Retina (tissue), 1 donor: ENCODE measurements at places on chromosomes 5 and 9.

GRCh38 chr9:109792951-109793546 is 13.1 kb downstream of the PALM2AKAP2 start:
- no peak for DNase-seq

GRCh38 chr5:57411982-57412381 is 70.6 kb downstream of the ACTBL2 start:
- DNase-seq, result no peak

GRCh38 chr9:112819635-112820496 is 69.3 kb downstream of the SNX30 start:
- peak; percentile 53 for DNase-seq

- DNase-seq, result no peak
Measured at GRCh38 chr9:120839146-120839545, 3.6 kb downstream of the PSMD5 start.

- DNase-seq, result no peak
Measured at GRCh38 chr9:137789295-137789895, 88.2 kb upstream of the CACNA1B start.

DNA sequence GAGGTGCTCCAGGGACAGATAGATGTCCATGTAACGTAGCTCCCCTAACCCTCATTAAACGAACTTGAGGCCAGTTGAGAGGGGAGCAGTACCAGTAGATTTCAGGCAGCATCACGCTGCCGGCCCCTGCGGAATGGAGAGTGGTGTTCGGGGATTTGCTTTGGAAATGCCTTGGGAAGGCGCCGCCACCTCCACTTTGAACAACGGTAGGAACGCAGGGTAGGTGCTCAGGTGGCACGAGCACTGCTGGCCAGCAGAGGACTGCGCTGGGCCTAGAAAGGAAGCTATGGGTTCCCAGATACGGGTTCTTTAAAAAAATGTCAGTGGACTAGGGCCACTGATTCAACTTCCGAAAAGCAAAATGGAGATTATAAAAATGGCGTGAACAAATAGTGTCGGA is 271.8 kb downstream of the FANCC start:
- no peak for DNase-seq

DNA sequence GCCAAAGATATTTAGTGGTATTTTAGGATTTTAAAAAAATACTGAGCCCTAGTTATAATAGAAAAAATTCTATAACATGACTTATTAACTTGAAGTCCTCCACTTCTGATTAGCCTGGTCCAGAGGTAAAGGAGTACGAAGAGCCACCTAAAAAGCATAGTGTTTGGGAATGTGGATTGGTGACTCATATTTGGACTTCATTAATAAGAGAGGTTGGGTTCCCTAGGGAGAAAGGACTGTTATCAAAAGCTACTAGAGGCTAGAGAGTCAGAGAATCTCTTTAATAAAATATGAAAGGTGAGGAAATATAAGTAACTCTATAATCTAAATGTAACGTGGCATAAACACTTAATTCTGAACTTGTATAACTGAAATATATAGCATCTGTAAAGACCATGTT is 180.7 kb upstream of the TARS1 start:
- no peak for DNase-seq

- no peak for DNase-seq
Measured at GRCh38 chr5:5135957-5136676, 4.0 kb upstream of the ADAMTS16 start.

DNA sequence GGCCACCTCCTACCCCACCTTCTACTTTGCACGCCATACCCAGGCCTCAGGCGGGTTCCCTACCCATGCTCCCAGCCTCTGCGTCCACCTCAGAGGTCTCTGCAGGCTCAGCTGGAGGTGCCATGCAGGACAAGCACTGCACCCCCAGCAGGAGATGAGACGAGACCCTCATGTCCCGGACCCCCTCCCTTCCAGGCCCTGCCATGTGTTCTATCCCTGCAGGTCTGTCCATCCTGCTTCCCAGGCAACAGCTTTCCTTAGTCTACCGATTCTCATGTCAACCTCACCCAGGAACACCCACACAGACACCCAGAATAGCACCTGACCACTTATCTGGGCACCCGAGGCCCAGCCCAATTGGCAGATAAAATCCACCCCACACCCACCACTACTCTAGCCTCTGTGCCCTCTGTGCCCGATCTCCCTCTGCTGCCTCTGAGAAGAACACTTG is 52.1 kb downstream of the SEMA4D start:
- DNase-seq, result no peak

DNA sequence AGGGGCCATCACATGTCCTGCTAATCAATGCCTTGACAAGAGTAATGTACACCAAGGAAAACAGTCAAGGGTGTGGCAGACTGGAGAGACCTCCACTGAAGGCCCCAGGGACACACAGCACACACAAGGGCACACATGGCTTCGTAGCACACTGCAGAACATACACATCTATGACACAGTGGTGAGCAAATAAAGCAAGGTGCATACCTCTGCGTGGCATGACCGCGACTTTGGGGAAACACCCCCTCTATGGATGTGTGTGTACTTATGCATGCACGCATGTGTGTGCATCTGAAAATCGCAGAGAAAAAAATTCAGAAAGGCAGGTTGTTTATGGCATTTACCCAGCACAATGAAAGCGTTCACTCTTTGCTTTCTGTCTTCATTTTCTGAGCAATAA is 20.5 kb downstream of the SEMA4D start:
- DNase-seq, result no peak

DNA sequence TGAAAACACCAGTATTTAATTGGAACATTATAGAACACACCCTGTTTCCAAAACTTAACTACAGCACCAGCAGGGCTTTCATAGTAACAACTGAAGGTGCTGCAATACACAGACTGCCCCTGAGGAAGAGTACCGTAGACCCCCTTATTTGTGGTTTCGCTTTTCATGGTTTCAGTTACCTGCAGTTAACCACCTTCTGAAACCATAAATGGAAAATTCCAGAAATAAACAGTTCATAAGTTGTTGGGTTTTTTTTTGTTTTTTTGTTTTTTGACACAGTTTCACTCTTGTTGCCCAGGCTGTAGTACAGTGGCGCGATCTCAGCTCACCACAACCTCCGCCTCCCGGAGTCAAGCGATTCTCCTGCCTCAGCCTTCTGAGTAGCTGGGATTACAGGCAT is 9.5 kb upstream of the GLDC start:
- no peak for DNase-seq

DNA sequence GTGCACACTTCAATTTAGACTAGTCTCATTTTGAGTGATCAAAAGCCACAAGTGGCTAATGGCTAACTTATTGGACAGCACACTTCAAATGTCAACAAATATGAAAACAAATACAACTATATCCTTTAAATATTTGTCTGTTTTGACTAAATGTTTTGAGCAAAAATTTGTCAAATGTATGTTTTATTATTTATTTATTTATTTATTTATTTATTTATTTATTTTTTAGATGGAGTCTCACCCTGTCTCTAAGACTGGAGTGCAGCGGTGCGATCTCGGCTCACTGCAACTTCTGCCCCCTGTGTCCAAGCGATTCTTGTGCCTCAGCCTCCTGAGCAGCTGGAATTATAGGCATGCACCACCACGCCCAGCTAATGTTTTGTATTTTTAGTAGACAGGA is 1392.1 kb upstream of the WWC1 start:
- DNase-seq, result no peak

GRCh38 chr9:636931-637591 is 204.4 kb upstream of the DMRT1 start:
- DNase-seq, result no peak

DNA sequence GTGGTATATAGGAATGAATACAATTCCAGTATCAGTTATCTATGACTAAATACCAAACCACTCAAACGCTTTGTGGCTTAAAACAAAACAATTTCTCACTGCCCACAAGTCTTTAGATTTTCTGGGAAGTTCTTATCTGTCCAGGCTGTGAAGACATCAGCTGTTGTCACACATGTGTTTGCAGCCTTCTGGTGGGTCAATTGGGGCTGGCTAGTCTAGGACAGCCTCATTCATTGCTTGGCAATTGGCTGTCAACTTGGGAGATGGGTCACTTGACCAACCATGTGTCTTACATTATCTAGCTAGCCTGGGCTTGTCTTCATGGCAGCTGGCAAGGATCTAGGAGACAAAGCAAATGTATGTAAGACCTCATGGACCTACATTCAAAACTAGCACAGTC is 53.8 kb upstream of the PAPPA start:
- no peak for DNase-seq

GRCh38 chr5:10334831-10335230 is 18.7 kb upstream of the MARCHF6 start:
- DNase-seq, result no peak

DNA sequence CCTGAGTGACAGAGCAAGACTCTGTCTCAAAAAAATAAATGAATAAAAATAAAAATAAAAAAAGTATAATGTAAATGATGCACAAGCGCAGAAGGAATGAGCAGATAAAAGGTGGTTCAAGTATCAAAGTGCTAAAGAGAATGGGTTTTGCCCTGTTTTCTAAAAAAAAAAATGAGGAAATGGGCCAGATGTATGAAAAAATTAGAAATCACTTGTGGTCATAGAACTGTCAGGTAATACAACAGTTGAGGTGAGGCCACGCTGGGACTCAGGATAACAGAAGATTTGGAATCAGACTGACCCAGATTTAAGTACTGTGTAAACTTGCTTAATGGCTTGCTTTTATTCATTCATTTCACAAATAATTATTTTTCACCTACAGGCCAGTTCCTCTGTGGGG is 69.8 kb downstream of the MAPKAP1 start:
- DNase-seq, result no peak

GRCh38 chr9:132840980-132841379 is 37.1 kb downstream of the AK8 start:
- DNase-seq, result no peak

DNA sequence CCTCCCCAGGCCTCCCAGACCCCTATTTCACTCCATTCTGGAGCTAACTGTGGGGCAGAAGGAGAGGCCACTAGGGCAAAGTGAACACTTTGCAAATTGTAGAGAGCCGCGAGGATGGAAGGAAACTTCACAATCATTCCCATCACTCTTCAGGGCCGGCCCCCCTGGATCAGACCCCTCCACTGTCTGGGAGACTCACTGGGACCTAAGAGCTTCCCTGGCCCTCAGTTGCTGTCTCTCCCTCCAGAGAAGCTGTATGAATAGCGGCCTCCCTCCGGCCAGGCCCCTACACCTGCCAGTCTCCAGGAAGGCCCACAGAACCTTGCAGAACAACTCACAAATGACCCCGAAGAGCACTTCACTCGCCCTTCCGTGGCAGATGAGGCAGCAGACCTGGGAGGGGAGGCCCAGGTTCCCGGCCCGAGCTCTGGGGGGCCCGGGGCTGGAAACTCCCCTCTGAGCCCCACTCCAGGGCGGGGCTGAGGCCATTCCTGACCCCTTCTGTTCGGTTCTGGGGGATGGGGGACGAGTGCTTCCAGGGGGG is 141.9 kb upstream of the IER5L start:
- peak; percentile 42 for DNase-seq

- no peak for DNase-seq
Measured at GRCh38 chr5:172567843-172568242, 73.2 kb upstream of the NEURL1B start.

GRCh38 chr5:11609570-11610303 is 294.5 kb downstream of the CTNND2 start:
- DNase-seq, result no peak

- DNase-seq, result no peak
Measured at GRCh38 chr9:82524407-82524806, 535.8 kb downstream of the SPATA31D1 start.

GRCh38 chr9:27425827-27426510 is 98.1 kb upstream of the IFNK start:
- DNase-seq, result no peak

GRCh38 chr5:148452499-148453193 is 68.9 kb downstream of the FBXO38 start:
- DNase-seq, result no peak

GRCh38 chr9:32877103-32877502 is 93.8 kb downstream of the TMEM215 start:
- no peak for DNase-seq

DNA sequence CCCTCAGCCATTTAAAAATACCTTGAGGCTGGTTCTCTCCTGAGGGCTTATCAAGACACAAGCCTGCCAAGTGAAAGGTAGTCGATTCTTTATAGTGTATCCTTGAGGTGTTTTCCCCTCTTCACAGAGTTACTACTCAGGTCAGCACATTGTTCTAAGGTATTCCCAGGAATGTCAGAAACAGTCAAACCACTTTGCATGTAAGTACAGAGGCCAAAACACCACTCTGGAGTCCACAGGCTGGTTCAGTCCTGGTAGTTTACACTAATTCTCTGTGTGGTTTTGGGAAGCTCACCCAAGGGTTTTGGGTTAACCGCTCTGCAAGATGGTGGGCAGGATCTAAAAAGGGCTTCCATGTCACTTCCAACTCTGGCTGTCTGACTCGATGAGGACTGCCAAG is 162.3 kb upstream of the PPP2R2B start:
- no peak for DNase-seq

DNA sequence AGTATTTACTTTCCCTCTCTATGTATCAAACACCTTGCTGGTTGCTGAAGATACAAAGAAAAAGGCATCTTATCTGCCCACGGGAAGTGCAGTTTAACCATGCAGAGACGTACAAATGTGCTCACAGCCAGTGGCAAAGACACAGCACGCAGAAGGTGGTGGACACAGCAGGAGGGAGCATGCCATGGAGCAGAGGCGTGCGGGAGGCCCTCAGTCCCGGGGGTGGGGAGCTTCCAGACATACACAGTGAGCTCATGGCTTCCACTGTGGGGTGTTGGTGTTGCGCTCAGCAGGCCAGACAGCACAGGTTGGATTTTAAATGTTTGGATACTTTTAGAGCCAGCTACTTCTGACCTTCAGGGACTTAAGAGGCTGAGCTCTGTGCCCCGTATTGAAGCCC is 8.8 kb upstream of the BARX1 start:
- DNase-seq, result no peak

- no peak for DNase-seq
Measured at GRCh38 chr9:106479679-106480078, 383.3 kb upstream of the ZNF462 start.

GRCh38 chr5:16934123-16934522 is 2.0 kb downstream of the MYO10 start:
- peak; percentile 72 for DNase-seq

DNA sequence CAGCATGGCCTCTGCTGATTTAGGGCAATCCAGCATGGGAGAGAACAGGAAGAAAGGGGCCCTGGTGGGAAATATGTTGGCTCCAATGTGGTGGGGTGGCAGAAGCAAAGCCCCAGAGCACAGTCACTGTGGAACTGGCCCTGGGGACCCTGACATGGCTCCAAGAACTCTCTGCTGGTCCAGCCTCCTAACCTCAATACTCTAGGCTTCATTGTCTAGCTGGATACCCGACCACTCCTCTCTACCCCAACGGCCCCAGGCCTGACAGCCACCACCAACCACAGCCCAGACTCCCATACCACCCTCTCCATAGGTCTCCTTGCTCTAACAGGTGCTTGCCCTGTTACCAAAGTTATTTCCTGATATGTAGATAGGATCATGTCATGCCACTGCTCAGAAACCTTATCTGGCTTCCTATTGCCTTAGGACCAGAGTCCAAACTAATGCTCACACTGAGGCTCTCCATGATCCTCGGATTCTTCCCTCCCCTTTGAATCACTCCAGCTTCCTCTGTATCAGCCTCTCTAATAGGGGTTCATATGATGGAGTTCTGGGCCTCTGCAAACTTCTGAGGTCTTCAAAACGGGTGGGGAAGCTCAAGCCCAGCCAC is 12.9 kb downstream of the ACSL6 start:
- DNase-seq, result no peak
